ENCODE measurements at places on chromosomes 16 and 17.

DNA sequence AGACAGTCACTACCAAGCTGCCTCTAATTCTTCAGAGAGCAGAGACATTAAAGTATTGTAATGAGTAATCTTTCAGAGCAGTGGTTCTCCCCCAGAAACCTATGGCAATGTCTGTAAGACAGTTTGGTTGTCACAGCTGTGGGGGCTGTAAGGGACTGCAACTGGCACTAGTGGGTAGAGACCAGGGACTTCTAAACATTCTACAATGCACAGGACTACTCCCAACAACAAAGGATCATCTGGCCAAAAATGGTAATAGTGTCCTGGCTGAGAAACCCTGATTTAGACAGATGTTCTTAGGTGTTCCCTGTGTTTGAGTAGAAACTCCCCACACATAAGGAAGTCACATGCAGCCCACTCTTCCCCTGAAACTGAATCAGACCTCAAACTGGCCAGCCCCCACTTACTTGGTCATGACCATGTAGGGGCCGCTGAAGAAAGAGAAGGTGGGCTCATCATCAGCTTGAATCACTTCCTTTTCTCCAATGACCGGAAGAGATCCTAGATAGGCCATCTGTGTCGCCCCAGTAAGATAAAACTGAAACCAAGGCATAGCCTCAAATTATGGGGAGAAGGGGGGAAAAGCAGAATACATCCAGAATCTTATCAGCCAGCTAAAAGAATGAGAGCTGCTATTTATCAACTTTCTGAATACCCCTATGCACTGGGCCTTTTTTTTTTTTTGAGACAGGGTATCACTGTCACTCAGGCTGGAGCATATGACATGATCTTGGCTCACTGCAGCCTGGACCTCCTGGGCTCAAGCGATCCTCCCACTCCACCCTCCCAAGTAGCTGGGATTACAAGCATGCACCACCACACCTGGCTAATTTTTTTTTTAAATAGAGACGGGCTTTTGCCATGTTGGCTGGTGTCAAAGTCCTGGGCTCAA, 75.8 kb downstream of the TEX14 start:
- no peak for DNase-seq

- no peak for DNase-seq
Measured at GRCh38 chr17:77460514-77461046, 319.8 kb downstream of the SEC14L1 start.

- no peak for DNase-seq
Measured at GRCh38 chr16:4203748-4204147, 38.1 kb downstream of the SRL start.

DNA sequence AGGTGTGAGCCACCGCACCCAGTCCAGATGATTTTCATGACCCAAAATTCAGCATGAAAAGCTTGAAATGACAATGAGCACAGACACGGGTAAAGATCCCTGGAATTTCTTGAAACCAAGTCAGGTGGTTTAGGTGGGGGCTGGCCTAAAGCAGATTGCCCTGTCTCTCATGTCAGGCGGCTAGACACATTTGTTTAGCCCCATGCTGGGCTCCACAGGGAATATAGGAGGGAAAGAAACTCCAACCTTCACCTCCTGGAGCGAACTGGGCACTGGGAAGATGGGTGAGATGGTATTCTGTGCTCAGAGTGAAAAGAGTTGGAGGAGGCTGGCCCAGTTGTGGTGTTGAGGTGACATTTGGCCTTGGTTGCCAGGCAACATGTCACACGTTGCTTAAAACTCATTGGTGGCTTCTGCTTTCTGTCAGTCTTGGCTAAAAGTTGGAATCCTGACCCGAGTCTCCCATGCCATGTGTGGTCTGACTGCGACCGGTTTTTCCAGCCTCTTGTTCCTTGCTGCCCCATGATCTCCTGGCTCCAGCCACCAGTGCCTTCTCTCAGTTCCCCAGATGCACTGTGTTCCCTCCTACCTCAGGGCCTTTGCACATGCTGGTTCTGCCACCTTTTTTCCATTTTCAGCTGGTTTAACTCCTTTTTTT, 113.7 kb downstream of the ABCC6 start:
- no peak for DNase-seq

- DNase-seq, result no peak
Measured at GRCh38 chr17:7859028-7859427, 1.2 kb downstream of the CYB5D1 start.

GRCh38 chr17:2749784-2750181, 331 bp upstream of the CCDC92B start:
- peak; percentile 70 for DNase-seq

DNA sequence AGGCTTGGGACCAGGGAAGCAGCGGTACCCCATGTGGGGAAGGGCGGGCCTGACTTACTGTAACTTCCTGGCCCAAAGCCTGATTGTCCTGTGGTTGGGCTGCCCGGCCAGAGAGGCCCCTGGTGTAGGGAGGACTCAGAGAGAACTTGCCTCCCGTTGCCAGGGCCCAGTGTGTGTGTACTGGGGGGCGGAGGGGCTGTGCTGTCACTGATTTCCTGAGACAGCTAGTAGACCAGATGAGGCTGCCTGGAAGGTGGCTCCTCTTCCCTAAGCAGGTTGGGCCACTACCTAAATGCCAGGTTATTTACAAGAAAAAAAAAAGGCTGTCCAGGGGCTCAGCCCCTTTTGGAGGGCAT, 16.7 kb downstream of the SOCS3 start:
- DNase-seq, result no peak

- no peak for DNase-seq
Measured at GRCh38 chr16:1130382-1130781, 22.5 kb upstream of the CACNA1H start.

- DNase-seq, result no peak
Measured at GRCh38 chr17:29645515-29646051, 22.9 kb upstream of the CORO6 start.

GRCh38 chr16:48003206-48003907, 152.4 kb downstream of the ABCC12 start:
- no peak for DNase-seq

GRCh38 chr17:15249487-15249886, 15.6 kb downstream of the PMP22 start:
- DNase-seq, result no peak

Measured in right lobe of liver (tissue), 6 donors.